ENCODE measurements at places on chromosomes 5 and 9. TPM values are rescaled to one million over a fixed set of nuclear protein-coding genes. Genes with fewer than 3 reads are reported as not detected.

GABRB2 gene
- total RNA-seq, result 0.72 TPM

GHR gene
- 4.4 TPM for total RNA-seq

NDST1 gene
- 80.7 TPM for total RNA-seq

FGF1 gene
- 0.98 TPM for total RNA-seq

TMEM215 gene
- not detected for total RNA-seq

TAS2R1 gene
- total RNA-seq, result not detected

- no peak for DNase-seq
Observed at GRCh38 chr5:76942581-76942980, 10.3 kb upstream of the CRHBP start.

GRCh38 chr5:132556763-132557477 is at the start of gene RAD50:
TSS of gene RAD50 (plus strand) at chr5:132556977. CDS start at chr5:132557325, 348 bp downstream.
- peak; percentile 92 for DNase-seq

- DNase-seq, result no peak
Observed at GRCh38 chr5:68631884-68632283, 416.3 kb downstream of the PIK3R1 start.

DNA sequence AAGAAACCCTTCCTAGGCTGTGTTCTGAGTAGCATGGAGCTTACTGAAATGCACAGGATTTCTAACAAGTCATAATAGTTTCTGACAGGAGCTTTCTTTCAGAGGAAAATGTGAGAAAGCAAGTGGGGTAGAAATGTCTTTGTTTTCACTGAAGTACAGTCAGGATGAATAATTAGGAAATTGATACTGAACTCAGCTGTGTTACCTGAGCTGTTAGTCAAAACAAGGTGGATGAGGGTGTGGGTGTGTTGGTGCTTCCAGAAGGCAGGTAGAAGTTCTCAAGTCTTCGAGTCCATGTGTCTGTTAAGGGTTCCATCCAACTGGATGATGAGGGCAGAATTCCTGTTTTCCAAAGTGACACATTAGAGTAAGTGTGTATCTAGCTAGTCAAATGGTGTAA is 122.4 kb downstream of the BASP1 start:
- no peak for DNase-seq

DNA sequence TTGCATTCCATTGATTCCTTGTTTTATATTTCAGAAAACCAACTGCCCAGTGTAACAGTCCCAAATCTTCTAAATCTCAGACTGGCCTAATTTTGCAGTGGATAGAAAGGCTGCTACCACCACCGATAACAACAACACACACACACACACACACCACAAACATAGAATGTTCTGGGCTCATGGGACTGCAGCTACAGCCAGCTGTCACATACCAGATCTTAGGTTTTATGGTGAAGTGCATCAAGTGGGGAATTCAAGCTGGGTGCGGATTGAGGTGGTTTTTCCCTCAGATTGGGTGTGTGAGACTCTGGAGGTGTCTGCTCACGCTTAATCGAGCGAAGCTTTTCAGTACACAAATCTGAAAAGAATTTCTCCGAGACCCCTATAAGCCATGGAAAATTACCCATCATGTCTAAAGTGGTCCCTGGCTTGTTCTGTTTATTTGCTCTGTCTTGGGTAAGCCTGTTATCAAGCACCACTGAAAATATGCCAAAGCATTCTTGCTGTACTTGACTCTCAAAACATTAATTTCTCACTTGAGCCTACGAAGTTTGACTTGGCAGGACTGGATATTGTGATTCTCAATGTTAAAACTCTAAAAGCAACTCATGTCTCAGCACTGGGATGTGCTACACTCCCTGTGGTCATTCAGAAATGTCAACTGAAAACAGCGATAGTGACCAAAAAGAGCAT is 71.1 kb downstream of the ALDH7A1 start:
- DNase-seq, result no peak

DNA sequence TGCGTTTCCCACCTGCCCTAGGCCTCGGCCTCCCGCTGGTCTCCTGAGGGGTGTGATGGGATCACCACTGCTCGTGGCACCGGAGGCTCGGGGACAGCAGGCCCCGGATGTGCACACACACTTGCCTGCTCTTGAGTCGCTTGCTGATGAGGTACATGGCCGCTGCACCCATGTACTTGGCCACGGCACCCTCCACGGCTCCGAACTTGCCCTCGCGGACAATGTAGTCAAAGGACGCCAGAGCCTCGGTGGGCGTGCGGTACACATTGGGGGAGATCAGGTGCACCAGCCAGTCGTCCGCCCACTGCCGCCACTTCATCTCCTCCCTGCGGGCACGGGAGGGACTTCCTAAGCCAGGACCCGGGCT is 4.7 kb downstream of the PTGES2 start:
- no peak for DNase-seq

DNA sequence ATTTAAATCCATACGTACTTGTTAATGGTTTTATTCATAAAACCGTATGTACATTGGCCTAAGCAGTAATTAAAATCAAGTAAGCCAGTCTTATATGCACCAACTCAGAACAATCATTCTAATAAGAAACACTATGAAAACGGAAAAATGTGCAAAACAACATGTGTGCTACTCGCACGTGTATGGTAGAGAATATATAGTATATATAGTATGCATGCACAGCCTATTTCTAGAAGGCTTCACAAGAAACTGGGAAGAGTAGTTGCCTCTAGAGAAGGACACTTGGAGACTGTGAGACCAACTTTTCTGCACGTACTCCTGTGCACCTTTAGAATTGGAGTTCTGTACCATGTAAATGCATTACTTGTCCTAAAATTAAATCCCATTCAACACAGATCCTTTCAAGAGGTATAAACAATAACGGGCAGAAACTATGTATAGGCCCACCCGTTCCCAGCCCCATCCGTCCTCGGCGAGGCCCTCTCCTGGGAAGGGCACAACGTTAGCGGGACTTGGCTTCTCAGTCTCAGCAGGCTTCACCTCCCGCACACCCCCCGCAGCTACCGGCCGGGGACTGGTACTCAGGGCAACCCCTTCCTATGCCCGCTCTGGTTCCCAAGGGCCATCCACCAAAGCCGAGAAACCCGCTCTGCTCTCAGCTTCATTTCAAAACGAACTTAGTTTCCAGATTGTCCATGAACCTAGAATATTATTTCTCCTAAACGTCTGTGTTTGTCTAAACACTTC is 2.0 kb downstream of the CDC14B start:
- DNase-seq, result no peak

DNA sequence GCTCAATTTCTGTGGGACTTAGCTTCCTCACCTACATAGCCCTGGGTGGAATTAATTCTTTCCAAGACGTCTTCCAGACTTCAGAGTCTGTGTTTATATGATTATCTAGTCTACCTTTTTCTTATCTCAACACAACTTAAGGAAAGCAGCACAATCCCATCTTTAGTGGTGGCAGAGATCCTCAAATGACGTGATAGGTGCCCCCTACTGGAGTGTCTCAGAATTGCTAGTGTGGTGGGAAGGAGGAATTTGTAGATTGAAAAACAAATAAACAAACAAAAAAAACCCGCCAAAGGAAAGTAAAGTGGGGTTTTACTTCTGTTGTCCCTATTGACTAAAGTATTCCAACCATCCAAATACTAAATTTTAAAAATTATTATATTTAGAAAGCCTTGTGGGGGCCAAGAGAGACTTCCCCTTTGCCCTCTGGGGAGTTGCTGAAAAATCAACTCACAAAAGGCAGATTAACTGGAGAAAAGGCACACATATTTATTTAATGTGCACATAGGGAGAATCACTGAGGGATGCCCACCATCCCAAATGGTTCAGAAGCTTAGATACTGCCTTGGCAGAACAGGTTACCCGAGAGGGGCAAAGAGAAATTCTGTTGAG is 283.3 kb downstream of the TMEM167A start:
- DNase-seq, result peak; percentile 13

GRCh38 chr5:172918421-172919371 is 40.5 kb upstream of the RPL26L1 start:
- DNase-seq, result peak; percentile 42

GRCh38 chr5:112417931-112418658 is 982 bp downstream of the EPB41L4A start:
- DNase-seq, result peak; percentile 36

- DNase-seq, result no peak
Observed at GRCh38 chr9:89483592-89484474, 14.1 kb downstream of the SEMA4D start.

DNA sequence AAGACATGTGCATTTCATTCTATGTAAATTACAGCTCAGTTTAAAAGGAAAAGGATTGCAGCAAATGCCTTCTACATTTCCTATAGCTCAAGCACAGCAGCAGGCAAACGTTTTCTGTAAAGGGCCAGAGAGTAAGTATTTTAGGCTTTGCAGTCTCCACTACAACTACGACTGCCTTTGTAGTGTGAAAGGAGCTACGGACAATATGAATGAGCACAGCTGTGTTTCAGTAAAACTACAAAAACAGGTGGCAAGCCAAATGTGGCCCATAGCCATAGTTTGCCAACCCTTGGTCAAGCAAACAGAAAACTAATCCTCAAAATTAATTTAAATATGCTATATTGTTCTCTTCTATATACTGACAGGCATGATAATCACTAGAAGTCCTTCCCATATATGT is 7.2 kb downstream of the PTBP3 start:
- no peak for DNase-seq

DNA sequence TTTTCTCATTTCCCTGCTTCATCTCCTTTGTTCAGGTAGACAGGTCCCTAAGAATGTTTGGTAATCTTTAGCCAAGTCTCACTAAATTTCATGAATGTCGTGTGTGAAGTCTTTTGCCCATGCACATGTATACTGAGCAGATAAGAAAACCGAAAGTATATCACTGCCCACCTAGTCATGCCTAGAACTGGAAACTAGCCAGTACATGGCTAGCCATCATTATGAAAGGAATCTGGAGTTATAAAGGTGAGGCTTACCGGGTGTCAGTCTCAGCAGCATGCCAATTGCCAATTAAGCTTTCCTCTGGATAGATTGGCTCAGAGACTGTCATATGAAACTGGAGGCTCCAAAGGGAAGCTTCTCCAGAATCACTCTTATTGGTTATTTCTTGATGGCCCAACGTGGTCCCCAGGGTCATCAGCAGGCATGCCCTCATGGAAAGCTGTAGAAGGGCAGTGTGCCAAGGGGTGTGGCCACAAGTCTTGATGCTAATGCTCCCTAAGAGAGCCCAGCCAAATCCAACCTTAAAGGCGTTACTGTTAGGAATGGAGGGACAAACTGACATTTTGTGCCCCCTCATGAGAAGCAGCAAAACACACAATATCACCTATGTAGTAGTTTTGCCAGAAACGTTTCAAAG is 307.3 kb upstream of the PIK3R1 start:
- DNase-seq, result no peak

- no peak for DNase-seq
Observed at GRCh38 chr9:107227774-107228173, 55.3 kb upstream of the RAD23B start.

- no peak for DNase-seq
Observed at GRCh38 chr9:18485714-18486113, 11.8 kb downstream of the ADAMTSL1 start.

- peak; percentile 15 for DNase-seq
Observed at GRCh38 chr9:6106711-6107339, 91.4 kb upstream of the RANBP6 start.

Measured in mucosa of gallbladder (tissue), 1 donor.